Left lobe of liver (tissue), 2 donors: ENCODE measurements at places on chromosomes 6 and 20. TPM values are rescaled to one million over a fixed set of nuclear protein-coding genes. Genes with fewer than 3 reads are reported as not detected.

Gene MYMX
- total RNA-seq = not detected

Gene PRDM13
- total RNA-seq = not detected

- DNase-seq = no peak
Observed at GRCh38 chr6:117550618-117551242, 51.6 kb downstream of the GOPC start.

DNA sequence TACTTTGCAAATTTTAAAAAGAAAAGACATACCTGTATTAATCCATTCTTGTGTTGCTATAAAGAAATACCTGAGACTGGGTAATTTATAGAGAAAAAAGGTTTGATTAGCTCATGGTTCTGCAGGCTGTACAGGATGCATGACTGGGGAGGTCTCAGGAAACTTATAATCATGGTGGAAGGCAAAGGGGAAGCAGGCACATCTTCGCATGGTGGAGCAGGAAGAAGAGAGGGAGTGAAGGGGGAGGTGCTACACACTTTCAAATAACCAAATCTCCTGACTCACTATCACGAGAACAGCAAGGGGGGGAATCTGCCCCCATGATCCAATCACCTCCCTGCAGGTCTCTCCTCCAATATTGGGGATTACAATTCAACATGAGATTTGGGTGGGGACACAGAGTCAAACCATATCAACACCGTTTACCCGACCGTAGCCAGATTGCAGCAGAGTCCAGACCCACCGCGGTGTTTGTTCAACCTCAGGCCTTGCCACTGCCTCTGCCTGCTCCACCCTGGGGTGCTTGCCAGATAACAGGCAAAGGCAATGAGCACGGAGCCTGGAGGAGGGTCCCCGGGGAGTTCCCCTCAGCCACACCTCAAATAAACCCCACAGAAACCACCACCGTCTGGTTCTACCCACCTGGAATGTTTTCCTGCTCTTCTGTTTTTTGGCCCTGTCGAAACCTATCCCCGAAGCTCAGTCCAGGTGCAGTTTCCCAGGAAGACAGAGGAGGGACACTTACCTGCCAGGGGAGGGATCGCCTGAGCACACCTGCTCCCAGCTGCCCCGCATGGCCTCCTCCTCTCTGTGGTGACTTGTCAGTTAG lies 142.2 kb upstream of the AFDN start:
- DNase-seq = no peak

- DNase-seq = no peak
Observed at GRCh38 chr6:89197141-89197540, 20.0 kb downstream of the GABRR1 start.
